Smooth muscle cell of the pulmonary artery (primary cell): ENCODE measurements at places on chromosomes 6 and 20. TPM values are rescaled to one million over a fixed set of nuclear protein-coding genes. Genes with fewer than 3 reads are reported as not detected.

NKAIN2 gene
- total RNA-seq, result under 0.01 and 0.10 TPM in 2 replicates

CCND3 gene
- 14.8 and 16.6 TPM in 2 replicates for total RNA-seq

DEFB124 gene
- not detected in 2 replicates for total RNA-seq

CALHM4 gene
- total RNA-seq, result 0.20 TPM in 1 of 2 replicates, not detected in the other

TTK gene
- total RNA-seq, result 2.5 and 7.7 TPM in 2 replicates

TAGAP gene
- not detected in 2 replicates for total RNA-seq

SPATA25 gene
- total RNA-seq, result 0.65 and 2.0 TPM in 2 replicates

ISM1 gene
- total RNA-seq, result under 0.01 and 0.07 TPM in 2 replicates

GPX5 gene
- not detected in 2 replicates for total RNA-seq
